ENCODE measurements at places on chromosomes 11 and 22.

DNA sequence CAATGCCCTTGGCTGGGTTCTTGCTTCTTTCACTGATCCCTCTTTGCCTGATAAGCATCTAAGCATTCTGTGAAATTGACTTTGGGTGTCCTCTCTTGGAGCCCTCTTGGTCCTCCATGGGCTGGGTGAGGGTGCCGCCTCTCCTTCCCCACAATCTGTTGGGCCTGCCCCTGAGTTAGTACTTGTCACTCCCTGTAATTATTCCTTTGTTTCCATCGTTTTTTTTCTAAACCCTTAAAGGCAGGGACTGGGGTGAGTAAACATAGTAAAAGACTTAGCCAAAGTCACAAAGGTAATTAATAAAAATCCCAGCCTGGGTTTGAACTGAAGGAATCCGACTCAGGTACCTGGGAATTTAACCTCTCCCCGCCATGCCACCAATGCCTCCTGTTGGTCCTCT, 188.1 kb downstream of the MYO18B start:
- DNase-seq = no peak

- DNase-seq = no peak
Measured at GRCh38 chr22:50624347-50625130, 3.4 kb downstream of the ARSA start.

DNA sequence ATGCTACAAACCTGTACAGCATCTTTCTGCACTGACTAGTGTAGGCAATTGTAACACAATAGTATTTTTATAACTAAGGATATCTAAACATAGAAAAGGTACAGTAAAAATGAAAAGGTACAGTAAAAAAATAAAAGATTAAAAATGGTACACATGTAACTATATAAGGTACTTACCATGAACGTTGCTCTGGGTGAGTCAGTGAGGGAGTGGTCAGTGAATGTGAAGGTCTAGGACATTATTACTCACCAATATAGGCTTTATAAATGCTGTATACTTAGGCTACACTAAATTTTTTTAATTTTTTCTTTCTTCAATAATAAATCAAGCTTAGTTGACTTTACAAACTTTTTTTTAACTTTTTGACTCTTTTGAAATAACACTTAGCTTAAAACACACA, 59.9 kb downstream of the EIF3M start:
- peak; percentile 46 for DNase-seq

GRCh38 chr22:50481045-50481439, 301 bp upstream of the ADM2 start:
- no peak for DNase-seq

DNA sequence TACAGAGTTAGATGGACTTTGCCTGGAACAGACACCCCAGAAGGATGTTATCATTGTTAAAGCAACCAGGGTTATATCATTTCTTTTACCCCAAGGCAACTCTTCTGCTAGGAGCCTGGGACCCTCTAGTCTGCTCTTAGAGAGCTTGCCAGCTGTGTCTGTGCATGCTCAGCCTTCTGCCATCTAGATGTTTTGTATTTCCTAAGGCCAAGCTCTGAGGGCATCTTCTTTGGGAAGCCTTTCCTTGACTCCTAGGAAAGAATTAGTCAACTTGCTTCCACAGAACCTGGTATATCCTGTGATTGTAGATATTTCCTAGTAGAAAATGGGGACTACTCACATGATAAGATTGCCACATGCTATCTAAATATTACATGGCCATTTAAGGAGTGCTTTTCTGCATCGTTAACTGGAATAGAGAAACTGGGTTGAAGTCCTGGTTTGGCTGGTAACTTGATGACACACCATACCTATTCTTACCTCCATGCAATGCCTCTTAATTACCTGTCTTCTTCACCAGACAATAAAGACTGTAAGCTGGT, 87.6 kb downstream of the STIM1 start:
- peak; percentile 33 for DNase-seq

DNA sequence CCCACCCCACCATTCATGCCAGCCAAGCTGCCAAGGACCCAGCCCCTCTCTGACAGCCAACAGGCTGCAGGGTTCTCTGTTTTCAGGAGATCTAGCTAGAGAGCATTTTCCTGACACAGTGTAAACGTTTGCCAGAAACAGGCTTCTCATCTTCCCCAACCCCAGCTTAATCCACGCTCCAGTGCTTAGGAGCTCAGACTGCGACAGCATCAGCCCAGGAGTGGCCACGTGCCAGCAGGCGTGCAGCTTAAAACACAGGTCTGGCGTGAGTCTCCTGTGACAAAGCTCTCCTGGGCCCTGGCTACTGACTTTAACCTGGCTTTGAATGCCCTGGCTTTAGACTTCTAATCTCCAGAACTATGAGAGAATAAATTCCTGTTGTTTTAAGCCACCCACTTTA, 66.6 kb downstream of the GALNT18 start:
- DNase-seq = no peak

DNA sequence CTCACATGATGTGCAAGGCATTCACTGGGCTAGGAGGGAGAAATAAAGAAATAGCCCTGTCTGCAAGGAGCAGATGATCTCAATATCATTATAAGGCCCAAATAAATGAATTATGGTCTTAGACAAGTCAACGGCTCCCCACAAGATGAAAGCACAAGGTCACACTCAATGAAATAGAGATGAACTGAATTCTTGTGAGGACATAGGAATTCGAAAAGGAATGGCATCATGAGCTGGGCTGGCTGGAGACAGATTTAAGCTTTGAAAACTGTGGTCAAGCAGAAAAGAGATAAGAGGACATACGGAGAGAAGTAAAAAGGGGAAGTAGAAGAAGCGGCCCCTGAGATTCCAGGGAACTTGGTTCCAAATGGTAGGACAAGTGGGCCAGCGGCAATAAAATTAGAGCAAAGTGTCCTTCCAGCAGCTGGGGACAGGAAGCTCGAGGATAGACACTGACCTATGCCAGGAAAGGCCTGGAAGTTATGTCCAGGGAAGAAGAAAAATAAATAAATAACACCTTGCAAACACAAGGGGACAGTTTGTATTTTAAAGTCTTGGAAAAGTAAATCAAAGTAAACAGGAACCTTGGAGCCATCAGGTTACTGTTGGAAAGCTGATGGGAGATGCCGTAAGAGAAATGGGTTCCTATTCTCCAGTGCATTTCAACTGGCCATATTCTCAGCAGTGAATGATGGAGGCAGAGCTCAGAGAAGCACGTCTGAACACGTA, 37.8 kb downstream of the GALNT18 start:
- no peak for DNase-seq

DNA sequence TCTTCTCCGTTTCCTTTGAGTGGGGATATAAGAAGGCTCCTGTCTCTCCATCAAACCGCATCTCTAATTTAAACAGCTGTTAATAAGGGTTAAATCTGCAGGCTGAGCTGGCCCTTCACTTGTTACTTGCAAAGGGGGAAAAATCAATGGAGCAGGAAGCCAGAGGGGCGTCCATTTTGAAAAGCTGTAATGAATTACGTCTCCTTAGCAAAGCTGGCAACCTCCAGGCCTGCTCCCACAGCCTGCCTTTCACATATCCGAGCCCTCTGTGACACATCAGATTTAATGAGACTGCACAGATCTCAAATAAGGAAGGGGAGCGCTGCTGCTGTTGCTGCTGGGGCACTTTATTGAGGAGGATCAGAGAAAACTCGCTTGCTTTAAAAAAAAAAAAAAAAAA, 320.8 kb downstream of the BLID start:
- no peak for DNase-seq

DNA sequence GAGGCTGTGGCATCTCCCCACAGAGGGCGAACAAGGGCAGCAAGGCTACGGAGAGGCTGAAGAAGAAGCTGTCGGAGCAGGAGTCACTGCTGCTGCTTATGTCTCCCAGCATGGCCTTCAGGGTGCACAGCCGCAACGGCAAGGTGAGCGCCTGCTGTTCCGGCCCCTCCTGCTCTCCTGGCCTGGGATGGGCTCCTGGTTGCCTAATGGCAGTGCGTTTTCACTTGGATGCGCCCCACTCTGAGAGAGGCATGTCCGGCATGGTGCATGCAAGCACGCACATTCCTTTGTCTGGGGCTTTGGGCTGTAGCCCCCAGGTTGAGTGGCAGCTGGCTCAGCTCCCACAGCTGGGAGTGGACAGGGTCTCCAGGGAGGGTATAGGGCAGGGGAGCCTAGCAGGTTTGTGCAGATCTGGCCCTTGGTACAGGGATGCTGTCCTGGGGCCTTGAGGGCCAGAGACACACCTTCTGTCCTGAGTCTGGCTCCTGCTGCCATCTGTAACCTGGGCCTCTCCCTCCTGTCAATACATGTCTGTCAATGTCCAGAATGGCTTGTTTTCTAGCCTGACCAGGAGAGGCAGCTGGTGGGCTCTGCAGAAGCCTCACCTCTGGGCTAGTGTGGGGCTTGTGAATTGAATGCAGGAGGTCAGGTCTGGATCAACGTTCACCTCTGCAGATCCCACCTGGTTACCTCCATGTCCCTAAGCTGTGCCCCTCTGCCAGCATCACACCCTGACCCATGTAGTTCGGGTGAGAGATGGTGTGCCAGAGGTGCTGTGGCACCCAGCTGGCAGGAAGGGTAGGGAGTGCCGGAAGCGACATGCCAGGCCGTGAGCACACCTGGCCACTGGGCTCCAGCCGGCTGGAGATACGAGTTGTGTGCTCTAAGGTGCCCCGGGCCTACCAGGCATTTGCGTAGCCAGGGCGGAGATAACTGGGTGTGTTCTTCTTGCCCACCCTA, 107.1 kb downstream of the BCR start:
- no peak for DNase-seq

DNA sequence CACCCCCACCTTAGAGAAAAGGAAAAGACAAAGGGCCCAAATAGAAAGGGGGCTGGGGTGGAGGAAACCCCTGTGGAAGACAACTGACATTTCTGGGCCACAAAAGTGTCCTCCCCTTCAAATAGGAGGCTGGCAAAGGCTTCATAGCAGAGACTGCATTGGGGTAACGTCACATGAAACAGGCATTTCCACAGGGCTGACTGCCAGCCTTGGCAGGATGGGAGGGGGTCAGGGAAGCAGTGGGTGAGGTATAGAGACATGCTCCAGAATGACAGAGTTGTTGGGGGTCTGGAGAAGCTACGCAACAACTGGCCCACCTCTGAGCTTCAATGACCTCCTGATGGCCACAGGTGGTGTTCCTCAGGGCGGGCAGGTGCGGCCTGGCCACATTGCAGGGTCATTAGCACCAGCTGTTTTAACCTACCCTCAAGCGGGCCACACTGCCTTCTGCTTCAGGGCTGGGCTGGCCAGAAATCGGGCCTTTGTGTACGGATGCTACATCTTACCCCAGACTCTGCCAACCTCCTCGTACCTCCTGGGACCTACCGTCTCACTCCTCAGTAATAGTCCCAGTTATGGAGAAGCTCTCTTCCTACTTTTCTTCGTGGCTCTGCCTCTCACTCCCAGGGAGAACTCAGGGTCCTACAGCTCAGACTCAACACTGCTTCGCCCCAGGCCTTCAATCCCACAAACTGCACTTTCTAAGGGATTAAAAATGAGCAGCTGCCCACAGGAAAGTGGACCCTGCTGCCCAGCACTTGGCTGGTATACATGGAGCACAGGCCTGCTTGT, 160.0 kb upstream of the NCAM1 start:
- no peak for DNase-seq

DNA sequence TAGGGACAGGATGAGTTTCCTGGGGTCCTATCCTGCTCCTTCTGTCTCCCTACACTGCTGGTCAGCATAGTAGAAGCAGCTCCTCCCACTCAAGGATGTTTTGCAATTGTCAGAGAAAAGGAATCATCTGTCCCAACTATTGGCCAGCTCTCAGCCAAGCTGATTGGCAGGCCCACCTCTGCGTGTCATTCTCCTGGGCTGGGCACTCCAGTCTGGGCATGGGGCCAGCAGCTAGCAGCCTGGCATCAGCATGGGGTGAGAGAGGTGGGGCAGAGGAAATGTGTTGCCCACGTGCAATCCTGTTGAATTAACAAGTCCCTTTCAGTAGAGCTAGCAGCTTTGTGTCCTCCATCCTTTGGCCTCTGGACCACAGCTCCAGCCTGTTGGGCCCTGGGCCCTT, 14.1 kb downstream of the ANKK1 start:
- DNase-seq = peak; percentile 47

DNA sequence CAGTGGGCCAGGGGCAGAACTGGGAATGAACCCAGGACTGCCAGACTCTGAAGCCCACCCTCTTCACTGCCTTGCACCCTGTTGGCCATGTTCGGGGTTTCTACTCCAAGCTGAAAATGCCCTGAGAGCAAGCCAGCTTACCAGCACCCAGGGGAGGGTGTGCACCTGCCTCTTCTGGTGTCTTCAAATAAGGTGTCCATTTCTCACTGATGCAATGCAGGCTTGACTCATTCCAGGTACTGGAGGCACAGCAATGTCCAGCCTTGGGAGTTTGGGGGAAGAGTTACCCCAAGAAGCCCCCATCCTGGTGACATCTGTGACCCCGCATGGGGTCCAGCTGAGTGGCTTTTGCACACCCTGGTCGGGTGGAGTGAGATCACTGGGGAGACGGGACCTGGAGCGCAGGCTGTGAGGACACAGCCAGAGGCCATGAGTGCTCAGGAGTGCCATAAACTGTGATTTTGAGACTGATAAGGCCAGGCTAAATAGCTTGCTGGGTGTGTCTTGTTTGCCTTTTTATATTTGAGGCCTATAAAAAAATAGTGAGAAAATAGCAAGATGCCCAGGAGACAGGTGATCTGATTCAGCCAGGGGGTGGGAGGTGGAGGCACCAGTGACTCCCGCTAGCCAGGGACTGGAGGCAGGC, 4.6 kb upstream of the CERK start:
- no peak for DNase-seq

DNA sequence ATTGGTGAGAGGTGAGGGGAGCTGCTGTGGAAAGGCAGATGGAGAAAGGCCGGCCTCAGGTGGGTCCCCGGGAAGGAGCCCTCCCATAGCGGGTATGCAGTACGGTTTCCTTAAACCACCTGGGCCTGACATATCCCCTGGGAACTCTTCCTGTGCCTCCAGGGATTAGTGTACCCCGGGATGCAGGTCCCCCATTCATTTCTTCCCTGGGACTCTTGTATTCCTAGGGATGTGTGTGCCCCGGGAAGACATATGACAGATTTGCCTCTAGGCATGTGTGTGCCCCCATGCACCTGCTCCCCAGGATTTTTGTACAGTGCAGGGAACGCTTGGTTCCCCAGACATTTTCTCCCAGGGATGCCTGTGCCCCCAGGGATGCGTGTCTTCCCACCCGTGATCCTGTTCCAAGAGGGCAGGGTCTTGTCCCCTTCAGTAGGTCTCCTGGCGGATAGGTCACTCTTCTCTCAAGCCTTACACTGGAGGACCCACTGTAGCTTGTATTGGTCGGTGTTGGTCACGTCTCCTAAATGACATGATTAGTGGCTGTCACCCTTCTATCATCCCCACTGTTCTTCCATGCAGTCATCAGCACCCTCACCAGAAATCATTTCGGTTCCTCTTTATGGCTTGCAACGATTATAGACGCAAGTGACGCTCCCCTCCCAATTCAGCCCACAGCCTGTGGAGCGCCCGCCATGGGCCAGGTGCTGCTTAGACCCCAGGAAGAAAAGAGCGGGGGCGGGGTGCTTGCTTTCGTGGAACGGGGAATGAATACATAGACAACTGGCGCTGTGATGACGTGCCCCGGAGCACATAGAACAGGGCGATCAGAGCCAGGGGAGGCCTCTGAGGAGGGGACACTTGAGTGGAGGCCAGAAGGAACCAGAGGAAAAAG, 1.3 kb downstream of the PARVB start:
- DNase-seq = peak; percentile 16

- peak; percentile 77 for DNase-seq
Measured at GRCh38 chr11:120108154-120108784, 29.6 kb downstream of the TRIM29 start.

GRCh38 chr22:48382197-48382596, 1445.5 kb downstream of the BRD1 start:
- no peak for DNase-seq

GRCh38 chr11:133531971-133532651, at the start of gene OPCML:
OPCML (minus strand) TSS chr11:133532501.
- DNase-seq = no peak

GRCh38 chr22:39612811-39613548, 42.4 kb downstream of the CACNA1I start:
- DNase-seq = no peak

All from GM23248 (cell line).